Stimulated activated CD8-positive, alpha-beta memory T cell treated with anti-CD3 and anti-CD28 coated beads, Interleukin-15, amount 100 ng/mL, for 48 hours (primary cell): ENCODE measurements at places on chromosomes 6 and 20.

- no peak for DNase-seq
These were observed 60.7 kb downstream of the MRPL14 start for GRCh38 chr6:44066394-44067172.

DNA sequence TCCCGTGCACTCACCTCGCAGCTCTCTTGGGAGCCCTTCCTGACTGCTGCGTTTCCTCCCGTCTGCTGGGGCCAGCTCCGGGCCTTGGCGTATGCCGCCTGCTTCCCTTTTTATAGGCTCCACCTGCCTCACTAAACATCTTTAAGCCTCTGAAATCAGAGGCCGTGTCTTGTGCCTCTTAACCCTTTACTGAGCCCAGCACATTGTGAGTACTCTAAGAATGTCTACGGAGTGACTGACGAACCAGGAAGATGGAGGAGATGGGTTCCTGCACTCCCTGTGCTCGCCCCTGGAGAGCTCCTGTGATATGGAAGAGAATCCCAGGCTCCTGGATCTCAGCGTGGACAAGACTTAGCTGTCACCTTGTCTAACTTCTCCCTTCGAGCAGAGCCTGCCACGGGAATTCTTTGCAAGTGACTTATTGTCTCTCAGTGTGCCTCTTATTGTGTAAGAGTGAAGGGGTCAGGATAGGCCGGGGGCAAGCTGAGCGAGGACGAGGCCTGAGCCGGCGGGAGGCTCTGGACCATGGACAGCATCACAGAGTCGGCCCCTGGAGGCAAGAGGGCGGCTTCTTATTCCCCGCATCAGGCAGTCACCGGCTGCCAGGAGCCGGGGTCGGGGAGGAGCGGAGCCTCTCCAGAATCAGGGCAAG, 70.9 kb upstream of the CCDC167 start:
- no peak for DNase-seq

GRCh38 chr6:138500867-138501446, 1.7 kb upstream of the NHSL1 start:
- no peak for DNase-seq

GRCh38 chr6:122838060-122838780, 49.2 kb downstream of the SMPDL3A start:
- no peak for DNase-seq
